HFFc6 (cell line): ENCODE measurements at places on chromosomes 3 and 15. TPM values are rescaled to one million over a fixed set of nuclear protein-coding genes. Genes with fewer than 3 reads are reported as not detected.

The FILIP1L gene
- 35.4 to 48.4 TPM (median 47.8 TPM) in 3 replicates for total RNA-seq

The ATP13A5 gene
- total RNA-seq, result not detected in 3 replicates

The MESP2 gene
- total RNA-seq, result 0.18 to 0.26 TPM (median 0.25 TPM) in 3 replicates

The CCDC66 gene
- 9.0 to 10.2 TPM (median 9.6 TPM) in 3 replicates for total RNA-seq

- no peak for DNase-seq
Observed at GRCh38 chr15:51403946-51404695, 62.7 kb downstream of the GLDN start.

- DNase-seq, result no peak
Observed at GRCh38 chr3:176219970-176220369, 977.3 kb downstream of the TBL1XR1 start.

DNA sequence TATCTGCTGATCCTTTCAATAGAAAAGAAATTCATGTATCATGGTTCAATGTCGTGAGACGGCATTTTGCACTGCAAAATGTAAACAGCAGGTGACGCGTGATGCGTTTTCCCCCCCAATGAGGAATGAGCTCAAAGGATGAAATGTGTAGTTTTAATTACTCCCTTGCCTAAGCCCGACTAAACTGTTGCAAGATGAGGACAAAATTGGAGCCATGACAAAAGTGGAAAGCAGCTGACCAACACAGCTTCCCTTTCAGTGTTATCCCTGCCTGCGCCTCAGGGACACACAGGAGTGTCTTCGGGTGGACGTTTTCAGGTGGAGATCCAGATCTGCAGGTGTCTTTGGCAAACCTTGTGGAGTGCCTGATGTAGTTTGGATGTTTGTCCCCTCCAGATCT is 92.0 kb downstream of the GABRG3 start:
- DNase-seq, result no peak

GRCh38 chr3:58104712-58105111 is 96.5 kb downstream of the FLNB start:
- DNase-seq, result no peak

- DNase-seq, result no peak
Observed at GRCh38 chr15:28021281-28022039, 77.7 kb downstream of the OCA2 start.

DNA sequence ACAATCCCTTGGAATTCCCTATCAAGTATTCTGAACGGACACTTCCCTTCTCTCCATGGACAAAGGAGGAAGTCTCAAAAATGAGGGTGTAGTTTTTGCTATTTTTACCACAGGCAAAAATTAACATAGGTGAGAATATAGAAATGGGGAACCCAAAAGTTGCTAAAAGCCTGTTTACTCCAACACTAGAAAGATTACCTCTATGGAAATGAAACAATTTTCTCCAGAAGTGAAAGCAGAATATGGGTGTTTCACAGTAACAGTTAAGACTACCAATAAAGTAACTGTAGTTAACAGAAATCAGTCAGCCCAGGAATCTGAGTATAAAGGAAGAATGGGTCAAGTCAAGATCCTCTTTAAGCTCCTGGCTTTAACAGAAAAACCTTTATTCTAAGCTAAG is 9.3 kb downstream of the TRA2B start:
- no peak for DNase-seq

GRCh38 chr15:73753250-73754130 is at the start of gene INSYN1:
TSS of gene INSYN1 (minus strand) at chr15:73753351. CDS start at chr15:73751130, 2,221 bp downstream.
- DNase-seq, result no peak
